Left kidney (tissue), 8 donors: ENCODE measurements at places on chromosomes 3 and 15. TPM values are rescaled to one million over a fixed set of nuclear protein-coding genes. Genes with fewer than 3 reads are reported as not detected.

DNA sequence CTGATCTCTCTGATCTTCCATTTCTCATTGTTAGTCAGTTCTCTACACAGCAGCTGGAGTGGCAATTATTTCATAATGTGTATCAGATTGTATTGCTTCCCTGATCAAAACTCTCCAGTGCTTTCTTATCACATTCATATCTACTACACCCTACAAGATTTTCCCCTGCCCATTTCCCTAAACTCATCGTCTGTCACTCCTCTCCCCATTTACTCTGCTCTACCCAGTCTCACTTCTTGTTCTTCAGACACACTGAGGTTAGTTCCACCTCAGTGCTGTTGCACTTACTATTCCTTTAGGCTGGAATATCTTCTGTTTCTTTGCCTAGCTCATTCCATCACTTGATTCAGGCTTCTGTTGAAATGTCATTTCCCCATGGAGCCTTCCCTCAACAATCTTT lies 197.1 kb downstream of the SATB1 start:
- DNase-seq: no peak

DNA sequence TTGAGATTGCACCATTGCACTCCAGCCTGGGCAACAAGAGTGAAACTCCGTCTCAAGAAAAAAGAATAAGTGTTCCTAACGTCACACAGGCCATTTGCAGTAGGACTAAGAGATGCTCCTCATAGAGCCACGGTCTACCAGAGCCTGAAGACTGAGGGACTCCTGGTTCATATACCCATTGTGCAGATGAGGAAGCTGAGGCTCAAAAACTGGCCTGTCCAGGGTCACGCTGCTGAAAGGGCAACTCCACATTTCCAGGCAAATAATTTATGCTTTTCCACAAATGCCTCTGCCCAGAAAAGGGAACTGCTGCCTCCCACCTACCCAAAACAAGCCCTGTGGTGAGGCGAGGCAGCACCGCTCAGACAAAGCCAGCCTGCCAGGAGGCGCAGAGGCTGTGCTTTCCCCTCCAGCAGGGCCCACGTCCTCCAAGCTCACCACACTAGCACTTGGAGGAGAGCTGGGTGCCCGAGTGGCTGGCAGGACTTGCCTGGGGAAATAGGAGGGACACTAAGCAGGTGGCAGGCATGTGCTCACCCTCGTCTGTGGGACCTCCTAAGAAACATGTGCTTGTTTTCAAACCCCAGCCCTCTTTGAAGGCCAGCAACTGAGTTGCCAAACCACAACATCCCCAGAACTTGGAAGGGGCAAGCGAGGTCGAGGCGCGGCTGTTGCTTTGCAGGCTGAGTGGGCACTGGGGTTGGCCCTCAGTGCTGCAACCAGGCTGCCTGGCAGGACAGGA lies 195.6 kb downstream of the XXYLT1 start:
- no peak for DNase-seq

GRCh38 chr3:141326123-141326522 lies 42.2 kb upstream of the ZBTB38 start:
- DNase-seq: no peak

DNA sequence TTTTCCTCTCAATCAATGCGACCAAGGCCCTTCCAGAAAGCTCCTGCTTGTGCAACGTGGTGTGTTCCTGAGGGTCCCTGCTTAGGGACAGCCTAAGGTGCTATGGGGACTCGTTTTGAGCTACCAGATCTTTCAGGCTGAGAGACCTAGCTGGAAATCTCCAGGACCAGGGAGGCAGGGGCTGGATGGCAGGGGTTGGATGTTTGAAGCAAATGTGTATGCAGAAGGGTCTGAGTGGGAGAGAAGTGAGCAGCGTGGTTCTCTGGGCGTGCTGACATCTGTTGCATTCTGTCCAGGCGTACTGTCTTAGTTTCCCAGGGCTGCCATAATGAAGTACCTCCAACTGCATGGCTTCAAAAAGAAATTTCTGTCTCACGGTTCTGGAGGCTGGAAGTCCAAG lies 31.7 kb upstream of the SLCO2A1 start:
- DNase-seq: no peak

- no peak for DNase-seq
Observed at GRCh38 chr15:56234804-56235203, 8.9 kb downstream of the RFX7 start.

GRCh38 chr3:106930086-106930485 lies 447.2 kb upstream of the CCDC54 start:
- no peak for DNase-seq

- DNase-seq: no peak
Observed at GRCh38 chr3:145681181-145681580, 479.8 kb downstream of the PLOD2 start.

- DNase-seq: no peak
Observed at GRCh38 chr3:24476871-24477656, 17.6 kb downstream of the THRB start.

- DNase-seq: no peak
Observed at GRCh38 chr3:30513374-30514152, 92.8 kb upstream of the TGFBR2 start.

DNA sequence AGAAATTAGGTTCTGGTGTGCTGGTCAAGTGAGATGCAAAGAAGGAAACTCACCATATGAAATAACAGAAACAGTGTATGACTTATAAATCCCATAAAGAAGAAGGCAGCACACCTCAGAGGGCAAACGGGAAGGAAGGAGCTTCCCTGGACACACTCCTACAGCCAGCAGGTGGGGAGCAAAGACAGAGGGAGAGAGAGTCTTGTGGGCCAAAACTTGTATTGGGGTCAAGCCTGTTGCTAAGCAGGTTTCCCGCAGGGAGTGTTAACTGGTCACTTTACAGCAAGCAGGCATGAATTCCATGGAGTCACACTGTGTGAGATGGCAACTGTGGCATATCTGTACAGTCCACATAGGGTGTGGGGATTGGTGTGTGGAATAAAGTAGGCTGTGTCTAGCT lies 222.9 kb upstream of the NDN start:
- DNase-seq: no peak

DNA sequence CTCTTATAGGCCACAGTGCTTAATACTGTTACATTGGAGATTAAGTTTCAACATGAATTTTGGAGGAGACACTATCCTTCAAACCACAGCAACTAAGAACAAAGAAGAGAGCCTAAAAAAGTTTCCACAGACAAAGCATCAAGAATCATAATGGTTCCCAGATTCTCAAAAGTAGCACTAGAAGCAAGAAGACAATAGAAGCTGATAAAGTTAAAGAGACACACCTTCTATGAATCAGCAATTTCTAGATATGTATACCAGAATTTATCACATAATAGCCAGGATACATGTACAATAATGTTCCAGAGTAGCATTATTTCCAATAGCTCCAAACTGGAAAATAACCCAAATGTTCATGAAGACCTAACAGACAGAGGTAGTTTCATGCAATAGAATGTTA lies 12.2 kb downstream of the NKIRAS1 start:
- DNase-seq: no peak

- DNase-seq: peak; percentile 76
Observed at GRCh38 chr3:9399746-9400145, 2.3 kb downstream of the SETD5 start.

- no peak for DNase-seq
Observed at GRCh38 chr15:49989498-49989897, 129.5 kb downstream of the ATP8B4 start.

DNA sequence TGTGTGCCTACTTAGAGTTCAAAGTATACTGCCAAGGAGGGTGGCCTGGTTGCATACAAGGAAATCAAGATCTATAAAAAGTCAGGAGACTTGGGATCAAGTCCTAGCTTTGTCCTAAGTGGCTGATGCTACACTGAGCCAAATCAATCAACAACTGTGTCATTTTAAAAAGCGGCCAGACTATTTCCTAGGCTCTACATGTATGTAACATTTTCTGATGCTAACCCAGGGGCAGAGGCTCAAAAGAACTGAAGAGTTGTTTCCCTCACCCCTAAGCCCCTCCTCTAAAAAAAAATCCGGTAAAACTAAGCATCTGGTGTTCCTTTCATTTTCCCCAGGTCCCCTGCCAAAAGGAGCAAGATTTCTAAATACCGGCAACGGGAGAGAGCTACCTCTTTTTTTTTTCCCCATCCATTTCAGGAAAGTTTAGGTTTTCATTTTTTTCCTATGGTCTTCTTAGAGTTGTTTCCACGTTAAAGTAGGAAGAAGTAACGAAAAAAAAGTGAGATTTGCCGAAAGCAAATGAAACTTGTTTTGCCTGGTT lies 18.8 kb upstream of the CHD2 start:
- DNase-seq: peak; percentile 55

- no peak for DNase-seq
Observed at GRCh38 chr15:41160639-41161315, 44.7 kb upstream of the INO80 start.

- DNase-seq: no peak
Observed at GRCh38 chr3:186380622-186381380, 18.8 kb upstream of the DGKG start.

DNA sequence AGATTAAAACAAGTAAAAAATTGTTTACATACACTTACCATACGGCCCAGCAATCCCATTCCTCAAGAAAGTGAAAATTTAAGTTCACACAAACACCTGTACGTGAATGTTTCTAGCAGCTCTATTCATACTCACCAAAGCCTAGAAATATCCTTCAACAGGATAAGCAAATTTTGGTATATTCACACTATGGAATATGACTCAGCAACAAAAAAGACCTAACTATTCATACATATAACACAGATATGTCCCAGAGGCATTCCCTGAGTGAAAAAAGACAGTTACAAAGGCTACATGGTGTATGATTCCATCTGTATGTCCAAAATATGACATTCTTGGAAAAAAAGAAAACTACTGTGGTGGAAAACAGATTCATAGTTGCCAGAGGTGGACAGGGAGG lies 40.1 kb upstream of the THUMPD3 start:
- DNase-seq: no peak

DNA sequence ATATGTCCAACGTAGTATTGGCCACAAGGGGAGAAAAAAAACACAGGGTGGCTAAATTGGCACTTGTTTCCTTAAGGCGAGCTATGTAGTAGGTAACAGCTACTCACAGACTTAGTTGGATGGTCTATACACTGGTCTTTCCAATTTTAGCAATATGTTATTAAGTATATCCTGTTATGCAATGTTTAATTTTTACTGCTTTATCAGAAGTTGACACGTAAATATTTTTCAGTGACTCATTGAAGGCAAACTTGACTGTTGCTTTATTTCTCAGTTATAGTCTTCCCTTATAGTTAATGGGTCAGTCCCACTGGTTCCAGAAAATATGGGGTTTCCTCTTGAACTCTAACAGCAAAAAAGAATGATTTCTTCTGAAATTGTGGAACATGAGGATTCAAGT lies 46.5 kb downstream of the ADPGK start:
- DNase-seq: no peak

DNA sequence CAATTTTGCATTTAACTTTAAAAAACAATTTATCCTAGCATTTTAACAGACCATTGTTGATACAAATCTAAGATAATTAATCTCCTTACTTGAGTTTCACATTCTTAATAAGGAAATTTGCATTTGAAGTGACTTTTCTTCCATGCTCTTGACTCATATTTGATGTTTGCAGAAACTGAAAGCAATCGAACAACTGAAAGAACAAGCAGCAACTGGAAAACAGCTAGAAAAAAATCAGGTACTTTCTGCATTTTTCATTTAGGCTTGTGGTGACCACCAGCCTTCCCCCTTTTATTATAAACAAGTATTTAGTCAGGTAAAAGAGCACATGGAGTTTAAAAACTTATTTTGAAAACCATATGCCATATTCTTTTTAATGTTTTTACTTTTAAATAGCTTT lies 20.1 kb upstream of the SELENOT start:
- no peak for DNase-seq

The RASL12 gene
- 6.1 TPM for polyA plus RNA-seq

The UBA5 gene
- 85.4 TPM for polyA plus RNA-seq

The ITGA11 gene
- polyA plus RNA-seq: 3.6 TPM

The ZDHHC23 gene
- polyA plus RNA-seq: 20.9 TPM

The TPRG1 gene
- polyA plus RNA-seq: 0.68 TPM
